ENCODE measurements at places on chromosomes 11 and 22. TPM values are rescaled to one million over a fixed set of nuclear protein-coding genes. Genes with fewer than 3 reads are reported as not detected.

DNA sequence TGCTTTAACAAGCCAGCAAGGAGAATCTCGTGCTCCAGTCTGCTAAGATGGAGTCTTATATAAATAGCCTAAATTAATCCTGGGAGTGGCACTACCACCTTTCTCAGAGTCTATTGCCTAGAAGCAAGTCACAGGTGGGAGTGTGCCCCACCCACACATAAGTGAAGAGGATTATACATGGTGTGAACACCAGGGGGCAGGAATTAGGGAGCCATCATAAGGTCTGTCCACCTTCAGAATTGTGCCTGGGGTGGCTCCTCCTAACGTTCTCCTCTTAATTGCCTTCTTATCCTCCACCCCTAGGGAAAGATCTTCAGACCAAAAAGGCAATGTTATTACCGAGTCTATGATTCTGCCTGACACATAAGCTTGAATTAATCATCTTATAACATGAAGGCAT, 276.8 kb upstream of the SESN3 start:
- DNase-seq, result no peak

The PACS1 gene
- total RNA-seq, result 15.2 TPM

DNA sequence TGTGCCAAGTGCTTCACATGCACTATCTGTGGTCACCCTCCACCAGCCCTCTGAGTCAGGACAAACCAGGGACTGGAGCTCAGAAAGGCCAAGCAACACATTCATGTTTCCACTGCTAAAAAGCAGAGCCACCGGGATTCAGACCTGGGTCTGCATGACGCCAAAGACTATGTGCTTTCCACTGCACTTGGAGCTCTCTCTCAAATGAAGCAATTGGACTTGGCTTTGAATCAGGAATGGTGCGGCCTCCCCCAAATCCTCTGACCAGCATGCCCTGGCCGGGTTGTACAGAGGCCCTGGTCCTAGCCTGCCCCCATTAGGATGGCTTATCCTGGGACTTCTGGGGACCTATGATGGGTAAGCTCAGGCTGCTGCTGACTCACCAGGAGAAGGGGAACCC, 80.7 kb downstream of the PKNOX2 start:
- DNase-seq, result no peak

The SCN3B gene
- total RNA-seq, result not detected

GRCh38 chr11:77253690-77254089, 47.8 kb downstream of the GDPD4 start:
- no peak for DNase-seq

DNA sequence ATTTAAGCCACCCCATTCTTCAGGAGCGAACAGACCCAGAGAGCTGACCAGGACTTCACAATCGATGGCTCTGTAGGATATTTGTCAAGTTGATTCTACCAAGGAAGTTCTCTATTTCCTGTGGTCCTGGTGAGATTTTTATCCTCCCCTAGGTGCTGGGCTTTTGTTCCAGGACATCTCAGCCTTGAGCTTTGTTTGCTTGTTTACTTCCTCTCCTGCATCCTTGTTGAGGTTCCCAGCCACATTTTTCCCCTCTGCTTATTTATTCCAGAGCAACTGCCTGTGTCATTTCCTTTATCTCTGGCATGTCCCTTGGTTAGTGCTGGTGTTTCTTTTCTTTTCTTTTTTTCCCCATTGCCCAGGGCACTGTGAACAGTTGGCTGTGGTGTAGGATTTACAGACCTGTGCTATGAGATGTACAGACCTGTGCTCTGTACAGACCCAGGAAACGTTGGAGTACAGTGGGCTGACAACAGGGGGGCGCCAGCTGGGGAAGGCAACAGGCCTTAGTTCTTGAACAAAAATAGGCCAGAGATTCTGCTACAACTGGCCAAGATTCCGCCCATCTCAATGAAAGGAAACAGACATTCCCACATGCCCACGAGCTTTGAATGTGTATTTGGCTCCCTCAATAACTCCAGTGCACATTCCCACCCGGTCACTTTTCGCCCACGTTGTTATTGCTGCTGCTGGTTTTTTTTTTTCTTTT, 235.9 kb upstream of the DDI1 start:
- DNase-seq, result peak; percentile 5

The GNG3 gene
- total RNA-seq, result not detected

GRCh38 chr11:121071846-121072450, 29.1 kb upstream of the TECTA start:
- peak; percentile 54 for DNase-seq

DNA sequence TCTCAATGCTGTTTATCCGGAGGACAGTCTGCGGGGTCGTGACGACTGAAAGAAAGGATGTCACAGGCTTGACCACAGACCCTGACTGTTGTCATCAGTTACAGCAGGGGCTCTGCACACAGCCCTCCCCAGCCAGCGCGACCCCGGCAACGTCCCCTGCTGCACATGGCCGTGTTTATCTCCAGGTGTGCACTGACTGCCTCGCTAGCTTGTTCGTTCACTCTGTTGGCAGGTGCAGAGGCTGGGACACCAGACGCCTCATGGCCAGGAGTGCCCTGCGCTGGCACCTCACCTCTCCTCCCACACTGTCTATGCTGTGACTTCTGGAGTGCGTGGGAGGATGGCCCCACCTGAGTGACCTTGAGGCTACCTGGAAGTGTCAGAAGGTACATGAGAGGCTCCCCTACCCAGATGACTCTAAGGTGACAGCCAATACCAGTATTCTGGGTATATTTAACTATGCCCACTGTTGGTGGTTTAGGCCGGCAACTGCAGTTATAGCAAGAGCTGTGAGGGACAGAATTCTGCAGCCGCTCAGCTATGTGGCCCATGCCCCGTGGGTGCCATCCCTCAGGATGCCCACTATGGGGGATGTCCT, 12.2 kb downstream of the MRPL21 start:
- DNase-seq, result no peak

DNA sequence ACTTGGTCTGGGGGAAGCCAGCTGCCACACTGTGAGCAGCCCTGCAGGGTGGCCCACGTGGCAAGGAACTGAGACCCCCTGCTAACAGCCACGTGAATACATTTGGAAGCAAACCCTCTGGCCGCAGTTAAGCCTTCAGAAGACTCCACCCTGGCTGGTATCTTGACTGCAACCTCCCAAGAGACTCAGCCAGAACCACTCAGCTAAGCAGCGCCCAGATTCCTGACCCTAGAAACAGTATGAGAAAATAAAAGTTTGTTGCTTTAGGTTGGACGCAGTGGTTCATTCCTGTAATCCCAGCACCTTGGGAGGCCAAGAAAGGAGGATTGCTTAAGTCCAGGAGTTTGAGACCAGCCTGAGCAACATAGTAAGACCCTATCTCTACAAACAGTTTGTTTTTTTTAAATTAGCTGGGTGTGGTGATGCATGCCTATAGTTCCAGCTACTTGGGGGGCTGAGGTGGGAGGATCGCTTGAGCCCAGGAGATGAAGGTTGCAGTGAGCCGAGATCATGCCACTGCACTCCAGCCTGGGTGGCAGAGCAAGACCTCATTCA, 8.7 kb downstream of the ZMAT5 start:
- peak; percentile 36 for DNase-seq

DNA sequence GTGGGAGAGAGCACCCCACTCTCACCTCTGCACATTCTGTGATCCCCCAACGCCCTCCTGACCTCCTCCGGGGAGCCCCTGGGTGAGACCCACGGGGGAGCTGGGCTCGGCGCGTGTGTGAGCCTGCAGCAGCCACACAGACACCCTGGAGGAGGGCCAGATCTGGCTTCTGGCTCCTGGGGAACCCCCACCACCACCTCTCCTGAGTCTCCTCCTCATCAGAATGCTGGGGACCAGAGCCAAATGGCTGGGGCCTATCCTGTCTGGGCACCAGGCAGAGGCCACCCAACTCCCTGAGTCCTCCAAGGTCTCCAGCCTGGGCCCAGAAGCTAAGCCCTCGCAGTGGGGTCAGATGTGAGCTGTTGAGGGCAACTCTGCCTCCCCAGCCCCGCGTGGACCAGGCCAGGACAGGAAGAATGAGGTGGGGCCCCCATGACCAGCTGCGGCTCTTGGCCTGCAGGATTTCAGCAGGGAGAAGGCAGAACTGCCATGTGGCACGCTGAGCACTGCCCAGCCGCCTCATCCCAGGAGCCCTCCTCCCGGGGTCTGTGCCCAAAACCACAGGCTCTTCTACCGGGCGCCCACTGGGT, 5.5 kb upstream of the PIM3 start:
- no peak for DNase-seq

- DNase-seq, result no peak
Measured at GRCh38 chr22:40627612-40628011, 8.9 kb downstream of the MRTFA start.

The TESMIN gene
- 7.4 TPM for total RNA-seq

The CD151 gene
- total RNA-seq, result 82.2 TPM

DNA sequence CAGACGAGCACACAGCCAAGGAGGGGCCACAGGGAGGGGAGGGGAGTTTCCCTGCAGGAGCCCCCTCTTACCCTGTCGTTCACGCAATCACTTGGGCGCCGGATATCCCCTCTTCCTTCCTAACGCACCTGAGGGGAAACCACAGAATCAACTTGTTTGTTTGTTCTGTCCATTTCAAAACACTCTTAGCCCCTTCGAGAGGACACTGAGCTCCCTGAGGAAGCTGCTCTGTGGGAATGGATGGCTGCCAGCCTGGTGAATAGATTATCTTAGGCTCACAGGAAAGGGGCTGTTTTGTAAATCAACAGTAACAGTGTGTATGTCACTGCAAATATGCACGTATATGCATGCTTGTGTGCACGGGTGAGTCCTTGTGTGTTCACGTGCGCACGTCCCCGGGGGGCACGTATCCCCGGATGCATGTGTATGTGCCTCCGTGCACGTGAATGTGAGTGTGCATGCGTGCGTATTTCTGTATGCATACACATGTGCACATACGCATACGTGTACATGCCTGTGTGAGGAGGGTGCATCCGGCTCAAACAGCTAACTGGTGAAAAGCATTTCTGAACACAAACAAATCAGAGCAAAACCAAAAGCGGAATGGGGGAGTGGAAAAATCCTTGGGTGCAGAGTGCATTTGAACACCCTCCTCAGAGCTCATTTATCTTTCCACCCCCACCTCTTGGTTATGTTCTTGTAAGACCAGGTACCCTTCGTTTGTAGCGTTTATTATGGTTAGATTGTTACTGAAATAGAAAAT, 7.2 kb downstream of the ARSA start:
- DNase-seq, result peak; percentile 90

DNA sequence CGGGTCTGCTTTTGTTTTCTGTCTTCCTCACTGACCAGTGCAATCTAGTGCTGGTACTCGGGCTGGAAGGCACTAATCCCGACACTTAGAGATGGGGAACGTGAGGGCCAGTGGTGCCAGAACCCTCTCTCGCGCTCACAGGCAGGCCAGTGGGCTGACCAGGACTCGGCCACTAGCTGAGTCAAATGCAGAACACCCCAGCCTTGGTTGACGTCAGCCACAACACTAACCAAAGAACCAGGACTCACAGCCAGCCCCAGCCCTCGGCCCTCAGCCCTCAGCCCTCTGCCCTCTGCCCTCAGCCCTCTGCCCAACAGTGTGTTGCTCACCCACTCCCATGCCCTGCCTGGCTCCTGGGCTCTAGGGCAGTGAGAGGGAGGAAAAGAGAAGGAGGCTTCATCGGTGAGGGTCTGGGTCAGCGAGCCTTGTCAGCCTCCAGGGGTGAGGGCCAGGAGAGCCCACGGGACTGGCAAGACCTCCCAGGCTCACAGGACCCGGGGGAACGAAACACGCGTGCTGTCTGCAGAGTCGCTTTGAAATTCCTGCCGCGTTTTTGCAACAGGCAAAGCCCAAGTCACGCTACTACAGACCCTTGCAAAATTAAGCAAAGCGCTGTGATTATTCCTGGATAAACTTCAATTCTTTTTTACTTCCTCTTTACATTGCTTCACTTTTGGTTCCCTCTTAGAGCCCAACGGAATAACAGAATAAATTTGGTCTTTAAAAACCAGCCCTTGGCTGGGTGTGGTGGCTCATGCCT, 27.5 kb downstream of the KIAA0930 start:
- DNase-seq, result no peak

The DLG2 gene
- total RNA-seq, result 7.5 TPM

DNA sequence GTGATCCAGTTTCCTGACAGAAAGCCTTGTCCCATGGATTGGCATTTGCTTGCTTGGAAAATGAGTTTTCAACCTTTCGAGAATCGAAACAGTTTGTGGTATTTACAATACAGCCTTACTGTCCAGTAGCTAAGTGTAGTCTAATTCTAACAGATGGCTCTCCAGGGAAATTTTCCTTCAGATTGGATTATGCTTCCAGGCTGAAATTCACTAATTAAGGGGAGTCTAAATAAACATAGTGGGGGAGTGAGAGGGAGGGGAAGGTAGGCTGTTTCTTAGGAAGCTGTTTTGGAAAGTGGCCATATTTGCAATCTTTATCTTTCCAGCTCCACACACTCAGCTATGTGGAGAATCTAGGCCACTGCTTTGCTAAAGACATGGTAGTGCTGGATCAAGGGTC, 81.3 kb downstream of the SYT9 start:
- DNase-seq, result no peak

DNA sequence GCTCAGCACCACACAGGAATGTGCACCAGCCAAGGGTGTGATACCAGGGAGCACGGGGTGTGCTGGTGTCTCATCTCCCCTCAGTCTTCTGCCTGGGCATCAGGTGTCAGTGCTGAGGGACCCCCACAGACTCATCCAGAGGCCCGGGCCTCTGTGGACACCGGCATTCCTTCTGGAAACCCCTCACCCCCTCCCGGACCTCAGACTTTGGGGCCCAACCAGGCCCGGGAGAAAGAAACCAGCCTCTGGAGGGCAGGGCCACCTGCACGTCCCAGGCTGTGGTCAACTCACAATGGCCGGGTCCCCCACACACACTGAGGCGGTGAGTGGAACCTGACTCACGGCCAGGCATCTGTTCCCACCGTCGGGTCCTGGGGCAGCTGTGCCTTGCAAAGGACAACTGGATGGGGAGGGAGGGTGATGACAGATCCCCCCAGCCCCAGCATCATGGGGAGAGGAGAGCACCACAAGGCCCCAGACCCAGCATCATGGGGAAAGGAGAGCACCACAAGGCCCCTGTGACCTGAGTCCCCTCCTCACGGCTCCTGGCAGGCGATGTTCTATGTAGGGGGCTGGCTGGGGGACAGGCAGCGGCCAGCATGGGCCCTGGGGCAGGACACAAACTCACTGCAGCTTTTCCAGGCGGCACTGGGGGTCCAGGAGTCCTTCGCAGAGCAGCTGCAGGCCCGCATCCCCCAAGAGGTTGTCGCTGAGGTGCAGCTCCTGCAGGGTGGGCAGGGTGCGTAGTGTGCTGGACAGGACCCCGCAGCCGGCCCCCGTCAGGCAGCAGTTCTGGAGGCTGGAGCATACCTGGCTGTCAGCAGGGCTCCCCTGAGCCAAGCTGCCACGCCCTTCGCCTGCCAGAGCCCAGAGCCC, 7.6 kb downstream of the RNH1 start:
- no peak for DNase-seq

DNA sequence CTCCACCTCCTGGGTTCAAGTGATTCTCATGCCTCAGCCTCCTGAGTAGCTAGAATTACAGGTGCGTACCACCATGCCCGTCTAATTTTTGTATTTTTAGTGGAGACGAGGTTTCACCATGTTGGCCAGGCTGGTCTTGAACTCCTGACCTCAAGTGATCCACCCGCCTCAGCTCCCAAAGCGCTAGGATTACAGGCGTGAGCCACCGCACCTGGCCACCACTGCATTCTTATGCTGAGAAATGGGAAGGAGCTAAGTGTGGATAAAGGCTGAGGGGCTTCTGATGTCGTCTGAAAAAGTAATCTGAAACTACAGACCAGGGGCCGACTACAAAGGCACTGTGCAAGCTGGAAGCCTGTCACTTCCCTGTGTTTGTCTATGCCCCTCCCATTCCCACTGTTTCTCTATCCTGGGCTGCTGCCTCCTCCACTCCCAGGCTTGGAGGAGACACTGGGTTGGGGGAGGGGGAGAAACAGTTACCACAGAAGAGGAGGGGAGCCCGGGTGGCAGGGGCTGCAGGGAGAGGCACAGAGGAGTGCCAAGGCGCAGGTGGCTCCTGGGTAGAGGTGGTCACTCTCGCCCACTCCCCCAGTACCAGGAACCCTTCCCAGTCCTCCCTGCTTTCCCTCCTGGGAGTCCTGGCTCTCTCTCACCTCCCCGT, 2.9 kb upstream of the MTA2 start:
- peak; percentile 85 for DNase-seq

Data from neural progenitor cell (in vitro differentiated cells).